ENCODE measurements at places on chromosomes 11 and 22.

DNA sequence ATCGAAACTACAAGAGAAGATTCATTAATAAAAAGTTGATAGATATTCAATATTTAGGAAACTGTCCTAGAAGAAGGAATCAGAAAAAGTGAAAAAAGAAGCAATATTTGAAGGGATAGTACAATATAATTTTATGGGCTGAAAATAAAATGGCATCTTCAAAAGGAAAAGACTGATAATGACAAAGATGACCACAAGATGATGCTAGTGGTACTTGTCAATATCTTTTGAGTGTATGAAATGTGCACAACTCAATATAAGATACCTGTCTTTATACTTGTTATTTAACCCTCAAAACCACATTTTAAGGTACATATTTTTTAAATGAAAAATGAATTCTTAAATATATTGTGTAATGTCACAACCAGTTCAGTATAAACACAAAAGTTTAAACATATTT, 1059.6 kb upstream of the RAG2 start:
- no peak for DNase-seq

DNA sequence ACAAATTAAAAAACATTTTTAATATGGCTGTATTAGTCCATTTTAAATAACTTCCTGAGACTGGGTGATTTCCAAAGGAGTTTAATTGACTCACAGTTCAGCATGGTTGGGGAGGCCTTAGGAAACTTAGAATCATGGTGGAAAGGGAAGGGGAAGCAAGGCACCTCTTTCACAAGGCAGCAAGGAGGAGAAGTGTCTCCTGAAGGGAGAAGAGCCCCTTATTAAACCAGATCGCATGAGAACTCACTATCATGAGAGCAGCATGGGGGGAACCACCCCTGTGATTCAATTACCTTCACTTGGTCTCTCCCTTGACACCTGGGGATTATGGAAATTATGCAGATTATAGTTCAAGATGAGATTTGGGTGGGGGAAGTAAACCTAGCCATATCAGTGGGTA, 488.6 kb downstream of the ETS1 start:
- no peak for DNase-seq

DNA sequence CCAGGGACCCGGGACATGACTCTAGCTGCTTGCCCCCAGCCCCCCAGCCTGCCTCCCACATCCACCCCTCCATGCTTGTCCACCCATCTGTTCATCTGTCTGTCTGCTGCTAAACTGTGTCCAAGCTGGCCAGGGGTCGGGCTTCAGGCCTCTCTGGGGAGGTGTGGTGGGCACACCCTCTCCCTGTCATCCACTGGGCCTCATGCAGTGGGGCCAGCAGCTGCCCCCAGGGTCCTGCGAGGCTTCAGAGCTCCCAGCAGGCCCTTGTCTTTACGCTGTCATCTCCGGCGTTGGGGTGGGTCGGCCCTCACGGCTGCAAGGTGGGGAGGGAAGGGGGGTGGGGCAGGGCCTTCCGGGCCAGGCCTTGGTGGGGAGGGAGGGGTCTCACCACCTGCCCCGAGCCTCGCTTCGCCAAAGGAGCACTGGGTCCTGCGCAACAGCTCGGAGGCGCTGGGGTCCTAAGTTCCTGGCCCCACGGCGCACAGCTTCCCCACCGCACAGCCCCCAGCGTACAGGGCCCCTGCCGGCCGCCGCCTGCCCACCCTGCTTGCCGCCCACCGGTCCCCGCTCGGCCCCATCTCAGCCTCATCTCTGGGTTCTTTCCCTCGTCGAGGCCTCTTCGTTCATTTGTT, 26.7 kb downstream of the MOB2 start:
- DNase-seq = no peak

GRCh38 chr22:42364604-42365110, 67.5 kb downstream of the NFAM1 start:
- no peak for DNase-seq

Measured in stimulated activated CD4-positive, alpha-beta T cell treated with anti-CD3 and anti-CD28 coated beads, TNF-alpha, amount 100 ng/mL, for 4 hours (primary cell).